Hematopoietic multipotent progenitor cell (in vitro differentiated cells): ENCODE measurements at places on chromosomes 2 and 18. TPM values are rescaled to one million over a fixed set of nuclear protein-coding genes. Genes with fewer than 3 reads are reported as not detected.

GRCh38 chr2:235003096-235003775 lies 51.4 kb downstream of the SH3BP4 start:
- DNase-seq: no peak

FAM161A gene
- total RNA-seq: 1.1 TPM

- DNase-seq: no peak
These were observed 250.2 kb upstream of the REG3G start for GRCh38 chr2:78775291-78775690.

- DNase-seq: no peak
These were observed 150.6 kb upstream of the AGAP1 start for GRCh38 chr2:235343156-235343774.

- DNase-seq: no peak
These were observed 629 bp downstream of the PRELID3A start for GRCh38 chr18:12408247-12408869.

- DNase-seq: no peak
These were observed 85.9 kb upstream of the FOXI3 start for GRCh38 chr2:88538362-88538917.

CFAP221 gene
- not detected for total RNA-seq

DNA sequence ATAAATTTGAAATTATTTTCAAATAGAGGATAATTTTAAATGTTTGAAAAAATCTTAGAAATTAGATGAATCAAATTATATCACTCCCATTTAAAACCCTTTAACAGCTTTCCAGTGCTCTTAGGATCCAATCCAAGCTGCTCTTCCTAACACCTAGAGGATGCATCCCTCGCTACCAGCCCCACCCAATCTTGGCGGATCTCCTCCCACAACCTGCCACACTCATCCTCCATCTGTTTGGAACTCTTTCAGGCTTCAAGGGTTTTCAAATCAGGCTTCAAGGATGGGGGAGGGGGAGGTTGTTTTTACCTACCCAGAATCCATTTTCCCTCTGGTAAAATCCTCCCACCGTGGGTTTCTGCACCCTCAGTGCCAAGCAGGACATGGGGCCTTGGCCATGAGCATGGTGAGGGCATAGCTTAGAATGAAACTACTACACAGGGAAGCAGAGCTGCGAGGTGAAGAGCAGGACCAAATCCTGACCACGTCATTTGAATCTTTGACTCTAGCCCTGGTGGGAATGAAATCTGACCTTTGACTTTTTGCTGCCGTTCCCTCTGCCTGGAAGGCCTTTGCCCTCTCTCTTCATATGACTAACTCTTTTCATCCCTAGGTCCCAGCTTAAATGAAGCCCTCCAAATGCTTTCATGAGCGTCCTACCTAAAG lies 113.0 kb upstream of the MAPRE2 start:
- DNase-seq: no peak
